Smooth muscle cell of the coronary artery (primary cell): ENCODE measurements at places on chromosomes 1 and 21. TPM values are rescaled to one million over a fixed set of nuclear protein-coding genes. Genes with fewer than 3 reads are reported as not detected.

Gene RABGAP1L
- total RNA-seq, result 29.2 and 42.7 TPM in 2 replicates

Gene FAM3B
- total RNA-seq, result not detected in 2 replicates

Gene SPRR2F
- not detected in 2 replicates for total RNA-seq

Gene SHISAL2A
- not detected in 2 replicates for total RNA-seq

Gene KRTAP19-3
- total RNA-seq, result not detected in 2 replicates

Gene SPATA45
- total RNA-seq, result not detected in 2 replicates

Gene APCS
- total RNA-seq, result not detected in 2 replicates

Gene TTC4
- total RNA-seq, result 13.0 and 13.5 TPM in 2 replicates

Gene CR2
- total RNA-seq, result not detected in 2 replicates

Gene MGST3
- 157 and 334 TPM in 2 replicates for total RNA-seq

Gene DR1
- total RNA-seq, result 13.8 and 33.4 TPM in 2 replicates

Gene OR10Z1
- not detected in 2 replicates for total RNA-seq

Gene TNFRSF8
- total RNA-seq, result 0.08 and 0.23 TPM in 2 replicates

Gene KRTAP19-2
- total RNA-seq, result not detected in 2 replicates

Gene RIPPLY3
- not detected in 2 replicates for total RNA-seq

Gene DHDDS
- 63.5 and 76.8 TPM in 2 replicates for total RNA-seq

Gene TMOD4
- not detected in 2 replicates for total RNA-seq

Gene WNT3A
- total RNA-seq, result not detected in 2 replicates

Gene KLF17
- total RNA-seq, result 0.08 and 0.23 TPM in 2 replicates

Gene HRNR
- not detected in 2 replicates for total RNA-seq

Gene PRPF38B
- 8.4 and 11.3 TPM in 2 replicates for total RNA-seq

Gene ZNF362
- 2.6 and 4.6 TPM in 2 replicates for total RNA-seq

Gene PPFIA4
- 3.6 and 22.6 TPM in 2 replicates for total RNA-seq

Gene ADAM30
- total RNA-seq, result not detected in 2 replicates

Gene CA6
- total RNA-seq, result not detected in 2 replicates

Gene ASAP3
- 22.6 and 83.3 TPM in 2 replicates for total RNA-seq

Gene LCE2A
- not detected in 2 replicates for total RNA-seq
